ENCODE measurements at places on chromosomes 4 and X.

DNA sequence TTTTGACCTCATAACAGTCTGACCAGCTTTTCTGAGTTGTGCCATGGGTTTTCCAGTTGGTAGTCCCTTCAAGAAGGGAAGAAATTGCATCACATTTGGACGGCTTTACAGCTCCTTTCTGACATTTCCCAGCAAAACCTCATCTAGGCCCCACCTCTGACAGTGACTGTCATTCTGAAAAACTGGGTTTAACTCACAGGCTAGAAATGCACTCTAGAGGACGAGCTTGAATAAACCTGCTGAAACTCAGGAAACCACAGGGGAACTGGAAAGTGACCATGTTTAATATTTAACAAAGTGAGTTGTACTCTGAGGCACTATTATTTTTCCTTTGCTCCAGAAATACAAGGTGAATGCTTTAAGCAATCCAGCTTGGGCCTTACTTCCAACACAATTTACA is 434.3 kb upstream of the RASGEF1B start:
- DNase-seq: no peak

GRCh38 chrX:24333371-24333770 is 19.5 kb upstream of the SUPT20HL2 start:
- no peak for DNase-seq

- DNase-seq: no peak
Measured at GRCh38 chr4:120228086-120228485, 161.4 kb upstream of the MAD2L1 start.

DNA sequence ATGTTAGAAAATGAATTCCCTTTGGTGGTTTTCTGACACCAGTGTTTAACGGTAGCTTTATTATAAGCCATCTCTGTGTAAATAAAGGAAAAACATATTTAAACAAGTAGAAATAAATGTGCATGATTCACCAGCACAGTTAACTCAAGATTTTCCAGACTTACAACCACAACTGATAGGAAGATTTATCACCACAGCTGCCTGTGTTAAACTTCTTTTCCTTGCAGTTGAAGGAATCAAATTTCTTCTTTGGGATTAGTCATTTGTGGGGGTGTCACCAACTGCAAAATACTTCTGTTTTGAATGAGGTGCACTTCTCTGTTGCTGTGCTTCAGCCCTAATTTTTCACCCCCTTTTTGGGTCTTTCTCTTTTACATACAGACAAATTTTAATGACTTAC is 128.1 kb upstream of the STK26 start:
- no peak for DNase-seq

DNA sequence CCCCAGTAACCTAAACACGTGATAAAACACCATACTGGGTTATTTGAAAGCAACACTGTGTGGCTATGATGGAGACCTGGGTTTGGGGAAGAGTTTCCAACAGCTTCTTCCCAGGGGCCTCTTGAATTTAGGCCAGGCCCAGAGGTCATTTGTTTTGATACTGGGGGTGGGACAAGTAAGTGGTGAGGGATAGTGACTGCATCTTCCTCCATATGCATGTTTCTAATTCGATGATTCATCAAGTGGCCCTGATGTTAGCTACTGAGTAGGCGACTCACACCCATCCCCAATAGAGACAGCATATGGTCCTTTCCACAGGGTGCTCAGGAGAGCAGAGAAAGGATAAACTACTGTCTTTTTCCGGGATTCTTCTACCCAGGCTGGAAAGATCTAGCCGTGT is 2.7 kb downstream of the NDP start:
- no peak for DNase-seq

DNA sequence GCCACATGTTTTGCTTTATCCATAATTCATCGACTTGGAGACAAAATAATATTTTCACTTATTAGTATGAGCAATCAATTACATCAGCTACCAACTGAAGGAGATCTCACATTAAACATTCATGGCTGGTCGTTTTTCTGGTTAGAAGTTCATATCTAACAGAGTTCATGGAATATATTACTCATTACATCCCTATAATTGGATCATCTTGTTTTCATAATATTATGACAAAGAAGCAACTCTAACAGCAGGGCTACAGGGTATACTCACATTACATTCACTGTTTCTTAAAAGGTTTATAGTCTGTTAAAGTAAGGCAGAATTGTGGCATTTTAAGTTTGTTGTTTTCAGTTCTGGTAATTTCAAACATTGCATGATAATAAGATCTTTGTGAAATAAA is 33.0 kb downstream of the GSTCD start:
- no peak for DNase-seq

- peak; percentile 12 for DNase-seq
Measured at GRCh38 chr4:153649572-153649991, 34.5 kb upstream of the TLR2 start.

GRCh38 chr4:144295286-144295995 is 154.9 kb upstream of the GYPA start:
- no peak for DNase-seq

GRCh38 chr4:169152899-169153298 is 117.9 kb downstream of the SH3RF1 start:
- DNase-seq: no peak

DNA sequence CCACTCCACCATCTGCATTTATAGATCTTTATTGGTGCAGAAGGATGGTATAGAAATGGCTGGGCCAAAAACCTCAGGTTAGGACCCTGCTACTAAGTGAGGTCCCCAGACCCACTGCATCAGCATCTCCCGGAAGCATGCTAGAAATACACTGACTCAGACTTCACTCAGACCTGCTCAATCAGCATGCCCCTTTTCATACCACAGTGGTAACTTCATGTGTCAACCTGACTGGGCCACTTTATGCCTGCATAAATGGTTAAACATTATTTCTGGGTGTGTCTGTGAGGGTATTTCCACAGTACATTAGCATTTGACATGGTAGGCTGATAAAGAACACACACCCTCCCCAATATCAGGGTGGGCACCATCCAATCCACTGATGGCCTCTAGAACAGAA is 118.6 kb upstream of the VCX3B start:
- no peak for DNase-seq

DNA sequence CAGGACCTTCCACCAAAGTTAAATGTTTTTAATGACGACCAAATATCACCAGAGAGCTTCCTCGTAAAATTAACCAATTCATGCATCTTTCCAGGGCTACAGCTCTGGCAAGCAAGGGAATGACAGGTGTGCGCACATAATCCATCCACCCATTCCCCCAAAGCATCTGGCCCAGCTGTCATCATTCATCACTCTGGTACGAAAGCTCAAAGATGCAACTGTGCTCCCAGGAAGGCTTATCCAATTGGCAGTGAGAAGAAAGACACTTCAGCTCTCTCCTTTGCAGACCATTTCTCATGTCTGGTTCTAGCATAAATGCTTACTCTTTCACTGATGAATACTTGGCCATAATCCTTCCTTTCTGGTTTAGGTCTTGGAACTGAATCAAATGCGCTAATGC is 139.2 kb downstream of the NSUN7 start:
- no peak for DNase-seq

DNA sequence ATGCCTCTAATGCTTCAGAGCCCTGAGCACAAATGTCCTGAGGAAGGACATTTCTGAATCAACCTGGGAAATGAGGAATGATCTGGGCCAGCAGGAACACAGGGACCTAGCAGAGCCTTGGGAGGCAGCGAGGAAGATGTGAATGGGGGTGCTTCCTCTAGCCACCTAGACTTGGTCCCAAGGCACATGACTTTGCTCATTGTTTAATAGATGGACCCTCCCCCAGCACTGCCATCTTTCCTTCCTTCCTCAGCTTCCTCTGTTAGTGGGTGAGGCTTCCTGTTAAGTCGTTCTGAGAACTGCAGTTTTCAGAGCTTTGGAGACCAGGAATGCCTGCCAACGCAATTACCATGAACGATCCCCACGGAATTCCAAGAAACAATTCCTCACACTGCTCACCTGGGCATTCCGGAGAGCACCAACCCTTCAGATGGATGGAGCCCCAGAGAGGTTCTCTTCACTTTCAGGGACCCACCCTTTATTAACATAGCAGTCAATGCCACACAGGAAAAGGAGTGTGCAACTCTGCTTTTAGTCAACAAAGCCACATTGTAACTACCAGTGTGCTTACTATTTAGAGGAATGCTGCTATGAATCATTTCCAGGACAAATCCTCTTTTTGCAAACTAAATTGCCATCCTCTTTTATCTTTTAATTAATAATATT is 48.5 kb upstream of the STIM2 start:
- no peak for DNase-seq

DNA sequence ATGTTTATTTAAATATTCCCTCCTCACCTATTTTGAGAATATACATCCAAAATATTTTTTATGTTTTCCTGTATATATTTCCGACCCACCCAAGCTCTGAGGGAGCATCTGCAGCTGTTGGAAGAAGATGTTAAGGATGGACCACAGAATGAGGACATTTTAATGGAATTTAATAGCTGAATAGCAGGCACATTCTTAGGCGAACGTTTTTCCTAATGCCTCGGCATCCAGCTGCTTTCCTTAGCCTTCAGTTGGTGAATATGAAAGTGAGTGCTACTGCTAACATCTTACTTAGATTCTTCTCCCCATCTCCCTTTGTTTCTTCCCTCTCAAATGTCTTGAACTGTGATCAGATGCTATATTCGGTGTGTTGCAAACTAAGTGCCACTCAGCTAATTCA is 158.0 kb upstream of the CTSO start:
- DNase-seq: no peak

DNA sequence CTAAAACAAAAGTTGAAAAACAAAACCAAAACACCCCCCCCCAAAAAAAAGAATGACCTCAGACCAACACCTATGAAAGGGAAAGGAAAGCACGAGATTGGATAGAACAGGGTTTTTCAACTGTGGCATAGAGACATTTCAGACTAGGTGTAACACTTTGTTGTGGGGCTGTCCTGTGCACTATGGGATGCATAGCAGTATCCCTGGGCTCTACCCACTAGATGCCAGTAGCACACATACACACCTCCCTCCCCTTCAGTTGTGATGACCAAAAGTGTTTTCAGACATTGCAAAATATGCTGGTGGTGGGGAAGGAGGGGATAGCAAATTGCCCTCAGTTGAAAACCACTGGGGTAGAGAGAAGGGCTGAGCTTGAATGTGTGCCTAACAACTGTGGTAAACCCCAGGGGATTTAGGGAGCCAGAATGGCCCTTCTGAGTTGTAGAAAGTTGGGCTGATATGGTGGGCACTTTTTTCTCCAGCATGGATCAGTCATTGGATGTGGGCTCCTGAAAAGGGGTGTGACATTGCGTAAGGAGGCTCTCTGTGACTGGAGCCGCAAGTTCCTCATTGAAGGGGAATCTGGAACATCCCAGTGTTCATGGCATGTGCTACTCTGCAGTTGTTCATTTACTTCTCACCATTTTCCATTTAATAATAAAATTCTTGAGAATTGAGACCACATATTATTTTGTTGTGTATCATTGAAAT is 8.8 kb upstream of the GEMIN8 start:
- no peak for DNase-seq

GRCh38 chrX:133859336-133859735 is 126.1 kb downstream of the GPC3 start:
- no peak for DNase-seq

DNA sequence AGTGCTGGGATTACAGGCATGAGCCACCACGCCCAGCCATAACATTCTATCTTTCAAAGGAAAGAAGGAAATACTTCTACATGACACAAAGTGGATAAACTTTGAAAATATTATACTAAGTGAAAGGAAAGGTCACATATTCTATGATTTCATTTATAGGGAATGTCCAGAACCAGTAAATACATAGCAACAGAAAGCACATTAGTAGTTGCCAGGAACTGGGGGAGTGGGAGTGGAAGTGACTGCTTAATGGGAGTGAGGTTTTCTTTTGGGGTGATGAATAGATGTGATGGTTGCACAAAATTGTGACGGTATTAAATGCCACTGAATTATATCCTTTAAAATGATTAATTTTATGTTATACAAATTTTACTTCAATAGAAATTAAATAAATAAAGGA is 95.7 kb upstream of the IL15 start:
- no peak for DNase-seq

DNA sequence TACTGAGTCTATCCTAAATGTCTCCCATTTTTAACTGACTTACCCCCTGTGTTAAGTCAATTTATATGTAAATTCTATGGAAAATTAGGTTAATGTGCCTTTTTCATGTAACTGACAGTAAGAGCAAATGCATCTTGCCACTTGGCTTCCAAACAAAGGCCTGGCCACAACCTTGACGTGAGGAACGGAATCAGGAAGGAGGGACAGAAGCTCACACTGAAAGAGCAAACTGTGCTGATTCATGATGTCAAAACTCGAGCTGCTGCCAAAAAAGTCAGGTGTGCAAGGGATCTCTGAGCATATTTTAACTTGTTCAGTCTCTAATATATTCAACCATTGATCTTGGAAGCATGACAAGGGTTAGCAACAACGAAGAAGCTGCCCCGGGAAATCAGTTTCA is 35.8 kb downstream of the GPM6A start:
- DNase-seq: no peak

DNA sequence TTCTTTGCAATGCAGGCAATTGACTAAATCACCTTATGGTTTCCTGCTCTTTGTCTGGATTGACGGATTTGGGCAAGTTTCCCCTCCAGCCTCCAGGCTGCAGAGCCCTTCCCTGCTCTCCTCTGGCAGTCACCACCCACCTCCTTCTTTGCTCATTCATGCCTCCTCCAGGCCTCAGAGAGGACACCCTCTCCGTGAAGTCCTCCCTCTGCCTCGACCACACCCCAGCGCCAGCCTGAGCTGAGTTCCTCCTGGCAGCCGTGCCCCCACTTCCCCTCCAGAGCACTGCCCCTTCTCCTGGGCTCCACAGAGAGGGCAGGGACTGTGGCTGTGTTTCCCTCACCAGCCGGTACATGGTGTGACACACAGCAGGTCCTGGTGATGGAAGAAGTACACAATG is 53.7 kb downstream of the DCTD start:
- DNase-seq: no peak

GRCh38 chrX:11765449-11765848 is 7.4 kb downstream of the MSL3 start:
- no peak for DNase-seq

DNA sequence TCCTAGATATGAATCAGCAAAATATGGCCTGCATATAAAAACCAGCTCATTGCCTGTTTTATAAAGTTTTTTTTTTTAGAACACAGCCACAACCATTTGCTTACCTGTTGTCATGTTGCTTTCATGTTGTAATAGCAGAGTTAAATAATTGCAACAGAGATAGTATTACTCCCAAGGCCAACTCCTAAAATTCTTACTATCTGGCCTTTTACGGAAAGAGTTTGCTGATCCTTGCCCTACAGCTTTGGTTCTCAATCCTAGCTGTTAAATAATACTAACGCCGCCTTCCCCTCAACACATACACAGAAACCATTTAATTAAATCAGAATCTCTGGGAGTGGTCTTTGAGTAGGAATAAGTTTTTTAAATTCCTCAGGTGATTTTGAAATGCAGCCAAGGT is 231.3 kb upstream of the TET2 start:
- no peak for DNase-seq

All from nephron progenitor cell (in vitro differentiated cells).